ENCODE measurements at places on chromosomes 11 and 22. TPM values are rescaled to one million over a fixed set of nuclear protein-coding genes. Genes with fewer than 3 reads are reported as not detected.

- no peak for DNase-seq
These were observed 237.6 kb upstream of the C11orf87 start for GRCh38 chr11:109184376-109184775.

Gene SFI1
- 15.5 TPM for total RNA-seq

Gene PNPLA5
- not detected for total RNA-seq

DNA sequence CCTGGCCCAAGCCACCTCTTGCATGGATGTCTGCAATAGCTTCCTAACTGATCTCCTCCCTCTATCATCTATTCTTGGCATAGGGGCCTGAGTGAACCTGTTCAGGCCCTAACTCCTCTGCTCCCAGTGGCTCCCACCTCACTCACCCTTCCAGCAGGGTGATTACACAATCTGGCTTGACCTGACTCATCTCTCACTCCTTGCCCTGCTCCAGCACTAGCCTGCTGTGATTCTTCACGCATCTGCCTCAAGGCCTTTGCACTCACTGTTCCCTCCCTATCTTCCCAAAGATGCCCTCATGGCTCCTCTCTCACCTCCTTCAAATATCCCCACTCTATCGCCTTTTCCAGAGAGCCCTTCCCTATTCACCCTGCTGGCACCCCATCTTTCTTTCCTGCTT, 10.5 kb downstream of the SCN4B start:
- no peak for DNase-seq

- no peak for DNase-seq
These were observed 58.3 kb downstream of the PHF21B start for GRCh38 chr22:44951510-44951816.

Gene OR51M1
- total RNA-seq: not detected

GRCh38 chr11:77909277-77909676, 85.2 kb downstream of the INTS4 start:
- no peak for DNase-seq

DNA sequence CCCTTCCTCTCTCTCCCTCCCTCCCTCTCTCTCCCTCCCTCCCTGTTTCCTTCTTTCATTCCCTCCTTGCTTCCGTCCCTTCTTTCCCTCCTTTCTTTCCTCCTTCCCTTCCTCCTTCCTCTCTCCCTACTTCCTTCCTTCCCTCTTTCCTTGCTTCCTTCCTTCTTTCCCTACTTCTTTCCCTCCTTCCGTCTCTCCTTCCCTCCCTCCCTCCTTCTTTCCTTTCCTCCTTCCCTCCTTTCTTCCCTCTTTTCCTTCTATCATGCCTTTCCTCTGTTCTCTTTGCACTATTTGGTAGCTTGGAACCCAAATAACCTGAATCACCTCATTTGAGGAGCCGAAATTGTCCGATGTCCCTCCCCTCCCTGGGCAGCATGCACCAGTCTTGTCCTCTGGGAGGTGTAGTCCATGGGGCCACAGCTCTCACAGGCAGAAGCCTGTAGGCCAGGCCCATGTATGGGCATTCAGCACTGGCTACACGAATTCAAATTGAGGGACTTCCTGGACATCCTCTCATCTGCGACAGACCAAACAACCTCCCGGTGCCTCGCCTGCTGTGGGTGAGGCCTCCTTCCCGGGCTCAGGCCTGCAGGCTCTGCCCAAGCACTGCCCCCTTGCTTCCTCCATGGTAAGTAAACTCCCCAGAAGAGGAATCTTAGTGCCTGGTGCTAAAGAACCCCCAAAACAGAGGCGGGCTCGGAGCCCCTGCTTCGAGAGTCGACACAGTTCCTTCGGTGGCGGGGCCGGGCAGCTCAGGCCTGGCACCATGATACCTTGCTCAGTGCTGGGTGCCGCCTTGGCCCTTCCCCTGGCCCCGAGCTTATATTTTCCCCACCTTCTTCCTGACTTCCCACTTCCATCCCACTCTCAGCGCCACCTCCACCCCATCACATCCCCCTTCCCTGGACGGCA, 454.1 kb upstream of the CADM1 start:
- no peak for DNase-seq
